Right ventricle myocardium superior (tissue), 1 donor: ENCODE measurements at places on chromosomes 2 and 18. TPM values are rescaled to one million over a fixed set of nuclear protein-coding genes. Genes with fewer than 3 reads are reported as not detected.

RGPD4 gene
- total RNA-seq = 0.11 TPM

DHRS9 gene
- total RNA-seq = 1.3 TPM

IL18RAP gene
- 0.30 TPM for total RNA-seq

PID1 gene
- total RNA-seq = 7.1 TPM

VAMP8 gene
- total RNA-seq = 16.9 TPM

CNDP1 gene
- total RNA-seq = not detected

AQP12A gene
- total RNA-seq = not detected

KLF7 gene
- total RNA-seq = 19.2 TPM

NETO1 gene
- total RNA-seq = not detected

REG1A gene
- not detected for total RNA-seq

FAM237A gene
- not detected for total RNA-seq

ALPP gene
- not detected for total RNA-seq

ZNF396 gene
- 0.48 TPM for total RNA-seq

MYOM1 gene
- total RNA-seq = 608 TPM

SS18 gene
- total RNA-seq = 23.5 TPM

NAT8 gene
- total RNA-seq = not detected

SKA1 gene
- 0.65 TPM for total RNA-seq

TCF23 gene
- not detected for total RNA-seq

SERPINB2 gene
- total RNA-seq = not detected
